ENCODE measurements at places on chromosomes 7 and 10.

DNA sequence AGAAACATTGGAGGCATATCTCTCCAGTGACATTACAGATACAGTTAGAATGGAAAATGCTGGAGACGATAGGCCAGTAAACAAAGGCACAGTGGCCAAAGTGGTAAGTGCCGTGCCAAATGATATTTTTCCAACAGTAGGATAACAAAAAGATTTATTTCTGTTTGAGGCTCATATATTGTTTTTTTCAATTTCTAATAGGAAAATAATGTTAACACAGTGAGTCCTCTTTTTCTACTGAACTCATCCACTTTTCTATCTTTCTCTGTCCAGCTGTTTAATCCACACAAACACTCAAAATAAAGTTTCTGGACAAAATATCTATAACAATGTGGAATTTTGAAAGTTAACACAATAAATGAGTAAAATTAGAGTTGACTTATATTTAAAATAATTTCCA, 201.3 kb downstream of the SEMA3E start:
- DNase-seq = no peak

DNA sequence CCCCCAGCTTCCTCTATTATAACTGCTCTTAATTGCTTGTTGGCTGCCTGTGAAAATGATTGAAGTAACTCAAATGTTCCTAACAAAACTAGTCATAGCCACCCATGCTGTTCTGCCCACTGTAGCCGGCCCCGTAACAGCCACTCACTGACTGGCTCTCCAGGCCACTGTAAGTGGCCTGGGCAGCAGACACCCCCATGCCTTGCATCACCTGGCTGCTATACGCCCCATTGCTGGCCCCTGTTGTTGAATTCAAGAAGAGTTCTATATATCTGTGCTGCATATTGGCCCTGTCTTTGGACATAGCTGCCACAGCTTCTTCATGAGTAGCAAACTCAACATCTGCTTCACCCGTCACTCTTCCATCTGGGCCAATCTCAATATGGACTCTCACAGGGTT, 15.1 kb downstream of the FXYD4 start:
- no peak for DNase-seq

DNA sequence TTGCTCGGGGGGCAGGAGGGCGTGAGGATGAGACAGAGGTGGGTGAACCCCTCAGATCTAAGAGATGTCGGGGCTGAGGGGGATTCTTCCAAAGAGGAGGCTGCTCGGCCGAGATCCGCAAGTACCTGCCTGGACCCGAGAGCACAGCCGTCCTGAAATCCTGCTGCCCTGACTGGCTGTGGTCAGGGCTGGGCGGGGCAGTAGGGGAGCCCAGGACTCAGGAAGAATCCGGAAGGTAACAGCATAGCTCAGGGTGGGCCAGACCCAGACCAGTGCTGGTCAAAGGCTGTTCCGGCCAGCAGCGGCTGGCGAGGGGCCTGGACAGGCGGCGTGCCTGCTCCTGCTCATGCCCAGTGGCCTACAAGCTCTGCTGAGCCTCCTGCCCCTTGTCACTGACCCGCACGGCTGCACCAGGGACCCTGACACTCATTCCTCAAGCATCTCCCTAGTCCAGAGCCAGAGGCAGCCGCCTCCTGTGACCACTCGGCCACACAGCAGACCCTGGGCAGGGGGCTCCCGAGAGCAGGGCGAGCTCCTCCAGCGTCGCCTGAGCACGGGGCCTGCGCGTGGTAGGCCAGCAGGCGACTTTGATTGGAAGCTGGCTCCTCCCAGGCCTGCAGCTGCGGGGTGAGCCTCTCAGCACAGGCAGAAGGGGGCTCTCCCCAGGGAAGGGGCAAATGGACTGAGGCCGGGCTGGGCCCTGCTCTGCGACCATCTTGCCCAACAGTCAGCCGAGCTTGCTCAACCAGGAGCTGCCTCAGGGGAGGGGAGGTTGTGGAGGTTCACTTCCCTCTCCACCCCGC, 3.1 kb upstream of the ADAP1 start:
- DNase-seq = no peak

DNA sequence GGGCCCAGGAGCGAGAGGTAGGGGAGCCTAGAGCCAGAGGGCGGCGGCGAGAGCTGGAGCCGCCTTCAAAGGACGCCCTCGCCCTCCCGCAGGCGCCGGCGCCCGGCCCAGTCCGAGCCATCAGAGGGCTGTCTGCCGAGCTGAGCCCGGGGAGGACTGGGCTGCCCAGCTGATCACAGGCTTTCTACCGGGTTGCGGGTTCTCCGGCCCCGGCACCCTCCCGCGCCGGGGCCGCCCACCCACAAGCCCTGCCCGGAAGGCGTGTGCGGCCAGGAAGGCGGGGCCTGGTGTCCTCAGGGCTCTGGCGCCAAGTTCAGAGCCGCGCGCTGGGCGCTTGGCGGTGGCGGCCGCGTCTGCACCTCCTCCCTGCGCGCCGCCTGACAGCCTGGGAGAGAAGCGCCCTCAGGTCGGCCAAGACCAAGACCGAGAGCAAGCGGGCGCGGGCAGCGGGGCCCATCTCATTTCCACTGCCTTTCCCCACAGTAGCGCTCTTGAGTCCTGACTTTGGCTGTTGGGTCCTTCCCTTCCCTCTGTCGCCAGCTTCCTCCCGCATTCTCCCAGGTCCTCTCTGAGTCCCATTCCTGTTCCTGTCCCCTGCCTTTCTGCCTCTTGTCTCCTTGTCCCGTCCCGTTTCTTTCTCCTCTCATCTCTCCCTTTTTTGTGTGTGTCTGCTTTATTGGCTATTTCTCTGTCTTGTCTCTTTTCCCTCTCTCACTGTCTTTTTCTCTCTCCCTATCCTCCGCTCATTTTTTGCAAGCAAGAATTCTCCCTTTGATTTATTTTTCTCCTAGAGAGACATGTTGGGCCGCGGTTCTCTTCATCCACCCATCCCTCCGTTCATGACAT, 60.6 kb upstream of the MSMB start:
- no peak for DNase-seq

- no peak for DNase-seq
Measured at GRCh38 chr7:129149511-129149910, 5.0 kb downstream of the TSPAN33 start.

Measured in NCI-H774 (cell line).